ENCODE measurements at places on chromosomes 6 and 20.
A peak's percentile ranks its signal among the peaks of the same experiment; 100 is the strongest.

GRCh38 chr20:31890646-31891045 is 20.2 kb downstream of the TTLL9 start:
- no peak for DNase-seq

DNA sequence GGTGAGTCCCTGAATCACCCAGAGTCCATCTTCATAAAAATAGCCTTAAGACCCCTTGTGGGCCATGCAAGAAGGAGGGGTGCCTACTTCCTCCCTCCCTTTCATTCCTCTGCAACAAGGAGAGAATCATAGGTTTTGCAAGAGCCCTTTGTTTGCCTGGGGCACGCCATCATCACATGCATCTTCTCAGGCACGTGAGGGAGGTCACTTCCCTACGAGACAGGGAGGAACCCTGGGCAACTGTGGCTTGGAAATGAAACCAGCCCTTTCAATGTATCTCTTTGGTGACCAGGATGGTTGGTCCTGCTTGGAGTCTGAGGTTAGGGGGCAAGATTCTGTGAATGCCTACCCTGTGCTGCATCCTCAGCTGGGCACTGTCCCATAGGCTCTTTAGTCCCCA is 194.8 kb downstream of the MAFB start:
- DNase-seq = no peak

GRCh38 chr6:136073216-136073615 is 176.9 kb downstream of the MTFR2 start:
- no peak for DNase-seq

- peak; percentile 19 for DNase-seq
Measured at GRCh38 chr20:51281521-51281920, 258.6 kb upstream of the KCNG1 start.

- no peak for DNase-seq
Measured at GRCh38 chr6:53878808-53879207, 84.0 kb downstream of the LRRC1 start.

DNA sequence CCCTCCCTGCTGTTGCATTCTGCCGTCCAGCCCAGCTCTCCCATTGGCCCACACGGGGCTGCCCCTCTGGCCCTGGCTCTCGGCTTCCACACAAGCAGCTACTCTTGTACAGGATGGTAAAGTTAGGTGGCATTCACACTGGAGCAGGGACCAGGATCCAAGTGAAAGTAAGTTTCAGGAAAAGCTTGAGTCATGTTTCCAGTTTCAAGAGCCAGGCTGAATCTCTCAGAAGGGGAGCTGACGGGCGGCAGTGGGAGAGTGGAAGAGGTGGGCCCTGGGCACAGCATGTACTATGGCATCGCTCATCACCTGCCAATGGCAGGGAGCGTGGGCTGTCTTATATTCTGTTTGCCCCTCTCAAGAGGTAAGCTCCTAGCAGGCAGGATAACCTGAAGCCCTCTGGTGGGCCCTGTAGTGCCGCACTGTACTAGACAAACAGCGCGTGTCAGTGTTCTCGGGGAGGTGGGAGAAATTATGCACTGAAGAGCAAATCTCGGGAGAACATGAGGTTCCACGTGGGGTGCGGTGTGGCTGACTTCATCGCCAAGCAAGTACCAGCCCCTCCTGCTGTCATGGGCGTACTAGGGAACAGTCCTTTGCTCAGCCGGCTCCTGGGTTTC is 241.5 kb downstream of the NRN1 start:
- DNase-seq = no peak

DNA sequence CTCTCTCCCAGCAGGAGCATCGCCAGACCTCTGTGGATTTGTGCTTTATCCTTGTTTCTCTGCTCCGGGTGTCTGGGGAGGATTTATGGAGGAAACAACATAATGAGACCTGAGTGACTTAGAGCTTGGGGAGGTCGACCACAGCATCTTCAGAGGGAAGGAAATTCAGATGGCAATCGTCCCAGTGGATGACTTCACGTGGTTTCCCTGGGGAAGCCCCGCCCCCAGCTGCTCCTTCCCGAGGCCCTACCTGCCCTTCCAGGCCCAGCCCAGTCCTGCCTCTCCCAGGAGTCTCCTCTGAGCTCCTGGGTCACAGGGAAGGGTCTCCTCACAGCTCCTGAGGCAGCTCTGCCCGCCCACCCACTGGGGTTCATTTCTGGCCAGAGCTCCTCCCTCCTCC is 430.3 kb upstream of the SULF2 start:
- no peak for DNase-seq

DNA sequence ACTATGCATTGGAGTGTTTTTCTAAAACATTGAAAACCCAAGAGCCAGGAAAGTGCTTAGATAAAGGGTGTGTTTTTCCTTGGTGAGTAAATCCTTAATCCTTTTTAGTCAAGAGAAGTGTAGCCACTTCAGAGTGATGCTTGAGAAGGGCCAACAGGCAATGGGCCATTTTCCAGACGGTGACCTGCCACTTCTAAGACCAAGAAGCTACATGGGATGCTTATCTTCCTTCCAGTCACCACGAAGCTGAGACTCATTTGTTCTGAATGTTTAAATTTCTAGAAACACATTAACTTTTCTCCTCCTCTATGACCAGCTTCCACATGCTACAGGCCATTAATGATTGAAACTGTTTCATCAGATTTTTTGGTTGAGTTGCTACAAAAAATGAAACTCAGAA is 34.4 kb upstream of the NHSL1 start:
- no peak for DNase-seq

DNA sequence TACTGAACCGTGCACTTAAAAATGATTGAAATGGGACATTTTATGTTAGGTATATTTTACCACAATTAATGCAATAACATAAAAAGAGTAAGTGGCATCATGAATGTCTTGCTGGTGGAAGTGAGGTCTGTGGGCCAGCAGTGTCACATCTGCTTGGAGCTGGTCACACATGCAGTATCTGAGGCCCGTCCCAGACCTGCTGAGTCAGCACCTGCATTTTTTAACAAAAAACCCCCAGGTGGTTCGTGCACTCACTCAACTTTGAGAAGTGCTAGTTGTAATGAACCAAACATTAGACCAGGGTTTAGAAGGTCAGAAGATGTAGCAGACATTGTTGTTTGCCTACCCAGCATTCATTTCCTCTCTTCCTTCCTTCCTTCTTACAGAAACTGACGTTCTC is 21.0 kb downstream of the BANF2 start:
- DNase-seq = no peak

DNA sequence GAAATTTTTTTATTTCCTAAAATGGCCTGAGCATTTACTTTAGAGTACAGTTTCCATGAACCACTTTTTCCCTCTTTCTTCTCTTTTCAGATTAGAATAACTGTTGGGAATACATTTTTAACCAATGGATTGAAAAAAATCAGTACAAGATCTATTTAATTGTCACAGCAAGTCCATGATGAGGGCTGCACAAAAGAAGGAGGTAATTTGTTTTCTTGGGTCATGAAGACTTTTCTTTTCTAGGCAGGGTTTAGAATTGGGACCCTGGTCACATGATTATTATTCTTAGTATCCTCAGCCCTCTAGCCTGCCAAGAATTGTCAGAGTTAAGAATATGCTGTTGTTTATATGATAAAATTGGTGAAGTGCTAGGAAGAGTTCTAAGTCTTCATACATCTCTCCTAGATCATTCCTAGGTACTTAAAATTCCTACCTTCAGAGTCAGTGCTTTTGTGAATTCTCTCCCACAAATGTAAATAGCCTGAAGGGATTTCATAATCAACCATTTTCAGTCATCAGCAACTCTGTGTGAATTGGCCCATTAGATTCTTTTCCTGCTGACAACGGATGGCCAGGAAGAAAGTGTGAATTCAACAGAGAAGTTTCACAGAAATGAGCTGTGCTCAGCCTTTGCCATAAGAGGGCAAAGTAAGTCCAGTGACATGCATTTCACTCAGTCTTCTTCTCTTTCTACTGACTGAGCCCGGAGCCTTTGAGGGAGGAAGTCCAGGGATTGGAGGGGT is 32.4 kb upstream of the TPBG start:
- no peak for DNase-seq

DNA sequence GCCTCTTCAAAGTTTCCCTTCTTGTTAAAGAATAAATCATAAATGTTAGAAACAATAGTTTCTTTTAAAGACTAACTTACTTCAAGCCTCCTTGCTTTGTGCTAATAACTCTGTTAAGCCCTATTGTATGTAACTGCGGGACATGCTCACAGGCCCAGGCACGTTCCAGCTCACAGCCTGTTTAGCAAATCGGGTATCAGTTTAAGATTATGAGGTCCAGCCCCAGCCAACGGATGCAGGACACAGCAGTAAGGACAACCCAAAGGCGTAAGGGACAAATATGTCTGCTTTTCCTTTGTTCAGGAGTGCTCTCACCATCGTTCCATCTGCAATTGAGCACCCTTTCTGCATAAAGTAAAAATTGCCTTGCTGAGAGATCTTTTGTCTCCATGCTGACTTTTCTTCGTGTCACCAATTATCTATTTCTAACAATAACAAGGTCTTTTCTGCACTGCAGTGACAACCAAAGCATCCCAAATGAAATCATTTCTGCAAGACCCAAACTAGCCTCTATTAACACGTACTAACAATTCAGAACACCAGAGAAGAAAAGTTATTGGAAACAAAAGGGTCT is 1.4 kb downstream of the C6orf52 start:
- DNase-seq = no peak

GRCh38 chr6:121055572-121056163 is 278.6 kb downstream of the TBC1D32 start:
- peak; percentile 37 for DNase-seq

DNA sequence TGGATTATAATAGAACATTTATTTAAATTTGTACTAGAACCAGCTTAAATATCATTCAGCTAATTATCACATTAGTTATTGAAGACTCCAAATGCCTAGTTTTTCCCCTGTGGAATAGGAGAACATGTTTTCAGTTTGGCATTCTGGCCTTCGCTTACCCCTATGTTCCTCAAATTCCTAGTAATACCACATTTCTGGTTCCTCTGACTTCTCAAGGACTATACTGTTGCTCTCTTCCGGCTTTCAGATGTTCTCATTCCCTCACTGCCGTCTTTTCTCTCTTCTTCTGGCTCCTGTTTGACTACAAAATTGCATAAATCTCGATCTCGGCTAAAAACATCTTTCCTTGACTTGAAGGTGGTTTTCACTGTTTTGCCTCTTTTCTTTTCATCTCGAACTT is 71.8 kb upstream of the KHDRBS2 start:
- DNase-seq = no peak

- DNase-seq = no peak
Measured at GRCh38 chr6:30793521-30794194, 49.3 kb upstream of the IER3 start.

GRCh38 chr6:43913375-43914271 is 143.6 kb downstream of the VEGFA start:
- no peak for DNase-seq

DNA sequence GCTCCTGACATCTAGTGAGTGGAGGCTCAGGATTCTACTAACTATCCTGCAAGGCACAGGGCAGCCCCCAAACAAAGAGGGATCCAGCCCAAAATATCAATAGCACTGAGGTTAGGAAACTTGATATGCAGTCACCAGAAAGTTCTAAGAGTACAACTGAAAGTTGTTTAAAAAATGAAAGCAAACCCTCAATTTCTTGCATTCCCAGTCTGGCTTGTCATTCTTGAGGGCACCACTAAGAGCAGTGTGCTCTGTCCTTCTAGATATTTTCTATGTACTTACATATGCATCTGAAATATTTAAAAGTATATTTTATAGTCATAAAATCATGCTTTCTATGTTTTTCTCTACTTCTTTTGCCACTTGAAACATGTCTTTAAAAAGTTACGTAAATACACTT is 35.9 kb downstream of the CST8 start:
- no peak for DNase-seq

DNA sequence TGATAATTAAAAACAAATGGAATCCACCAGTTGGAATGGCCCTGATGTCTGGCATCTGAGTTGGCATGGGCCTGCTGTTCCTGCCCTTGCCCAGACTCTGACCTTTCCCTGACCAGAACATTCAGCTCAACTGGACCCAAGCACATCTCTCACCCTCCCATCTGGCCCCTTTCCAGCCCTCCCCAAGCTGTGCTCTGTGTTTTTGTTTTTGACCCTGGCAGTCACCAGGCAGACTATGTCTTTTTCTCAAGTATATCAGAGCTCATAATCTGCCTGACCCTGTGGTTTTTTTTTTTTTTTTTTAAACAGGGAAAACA is 117.6 kb downstream of the TRDN start:
- DNase-seq = no peak

GRCh38 chr20:4665591-4665990 is 56.1 kb upstream of the PRND start:
- DNase-seq = no peak

DNA sequence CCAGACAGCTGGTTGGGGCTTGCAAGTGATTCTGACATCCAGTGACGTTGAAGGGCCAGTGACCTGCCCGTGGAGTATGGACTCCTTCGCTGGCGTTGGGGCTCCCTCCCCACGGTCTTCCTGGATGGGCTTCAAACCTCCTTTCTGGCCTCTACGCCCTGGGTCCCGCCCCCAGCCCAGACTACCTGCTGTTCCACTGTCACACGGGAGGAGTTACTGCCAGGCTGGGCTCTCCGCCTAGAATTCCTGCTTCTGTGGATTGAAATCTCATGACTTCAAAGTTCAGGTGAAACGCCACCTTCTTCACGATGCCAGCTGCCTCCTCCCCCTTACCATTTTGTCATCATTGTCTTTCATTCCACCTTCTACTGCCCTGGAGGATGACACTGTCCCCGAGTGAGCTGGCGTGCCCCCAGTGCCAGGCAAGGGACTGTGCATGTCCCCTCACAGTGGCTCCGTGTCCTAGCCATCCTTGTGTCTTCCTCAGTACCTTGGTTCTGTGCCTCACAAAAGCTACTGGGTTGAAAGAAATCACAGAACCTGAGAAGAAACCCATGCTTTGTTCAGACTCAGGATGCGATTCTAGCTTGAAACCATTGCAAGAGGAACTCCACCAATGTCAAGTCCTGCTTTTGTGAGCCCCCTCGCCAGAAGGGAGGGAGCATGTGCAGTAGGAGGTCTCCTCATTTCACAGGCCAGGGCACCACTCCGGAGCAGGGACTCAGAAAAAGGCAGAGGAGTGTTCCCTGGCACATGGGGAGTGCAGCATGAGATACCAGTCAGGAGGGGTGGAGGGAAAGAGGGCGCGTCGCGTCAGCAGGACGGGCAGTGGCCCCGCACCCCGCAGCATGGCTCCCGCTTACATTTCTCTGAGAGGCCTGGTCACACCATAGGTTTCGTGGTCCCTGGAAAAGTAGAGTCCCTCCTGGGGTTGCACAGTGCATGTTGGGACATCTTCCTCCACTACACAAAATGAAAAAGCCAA is 11.0 kb upstream of the IRF4 start:
- DNase-seq = no peak

GRCh38 chr6:8321671-8322404 is 113.5 kb downstream of the SLC35B3 start:
- no peak for DNase-seq

DNA sequence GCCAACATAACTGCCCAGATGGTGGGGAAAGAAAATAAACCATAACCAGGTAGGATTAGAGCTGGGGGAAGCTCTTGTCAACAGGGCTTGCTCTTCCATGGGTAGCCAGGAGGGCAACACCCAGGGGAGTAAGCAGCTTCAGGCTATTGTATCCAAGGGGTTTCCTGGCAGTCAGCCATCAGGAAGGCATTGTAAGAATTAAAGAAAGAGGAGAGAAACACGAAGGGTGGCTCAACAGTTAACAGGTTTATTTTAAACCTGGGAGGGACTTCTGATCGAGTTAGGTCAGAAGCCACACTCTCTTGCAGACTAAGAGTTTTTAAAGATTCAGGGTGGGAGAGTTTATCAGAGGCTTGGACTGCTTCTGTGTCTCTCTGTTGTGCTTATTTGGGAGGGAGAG is 114.2 kb downstream of the QRSL1 start:
- DNase-seq = no peak

Measured in DMS 273 treated with DMSO at 0.1 percent for 48 hours (cell line).